ENCODE measurements at places on chromosomes 16 and 17. TPM values are rescaled to one million over a fixed set of nuclear protein-coding genes. Genes with fewer than 3 reads are reported as not detected.

DNA sequence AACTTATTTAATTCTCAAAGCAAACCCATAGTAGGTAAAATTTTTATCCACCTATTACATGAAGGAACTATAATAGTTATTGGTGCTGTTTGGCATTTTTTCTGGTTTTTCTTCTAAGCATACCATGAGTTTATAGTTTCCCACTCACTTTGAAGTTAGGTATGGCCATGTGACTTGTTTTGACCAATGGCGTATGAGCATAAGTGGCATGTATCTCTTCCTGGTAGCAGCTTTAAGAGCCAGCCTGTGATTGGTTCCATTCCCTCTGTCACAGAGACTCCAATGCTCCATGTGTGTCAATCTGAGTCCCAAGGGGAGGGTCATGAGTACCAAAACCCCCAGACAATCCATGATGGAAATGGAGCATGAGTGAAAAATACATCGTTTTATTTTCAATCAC is 282.9 kb upstream of the N4BP1 start:
- no peaks in the 10 kb centered on the region for H3K4me1 ChIP-seq
- no peaks in the 10 kb centered on the region for H3K36me3 ChIP-seq
- H3K27me3 ChIP-seq: no peaks in the 10 kb centered on the region
- DNase-seq: no peak
- no peak overlapping the region for H3K27ac ChIP-seq

DNA sequence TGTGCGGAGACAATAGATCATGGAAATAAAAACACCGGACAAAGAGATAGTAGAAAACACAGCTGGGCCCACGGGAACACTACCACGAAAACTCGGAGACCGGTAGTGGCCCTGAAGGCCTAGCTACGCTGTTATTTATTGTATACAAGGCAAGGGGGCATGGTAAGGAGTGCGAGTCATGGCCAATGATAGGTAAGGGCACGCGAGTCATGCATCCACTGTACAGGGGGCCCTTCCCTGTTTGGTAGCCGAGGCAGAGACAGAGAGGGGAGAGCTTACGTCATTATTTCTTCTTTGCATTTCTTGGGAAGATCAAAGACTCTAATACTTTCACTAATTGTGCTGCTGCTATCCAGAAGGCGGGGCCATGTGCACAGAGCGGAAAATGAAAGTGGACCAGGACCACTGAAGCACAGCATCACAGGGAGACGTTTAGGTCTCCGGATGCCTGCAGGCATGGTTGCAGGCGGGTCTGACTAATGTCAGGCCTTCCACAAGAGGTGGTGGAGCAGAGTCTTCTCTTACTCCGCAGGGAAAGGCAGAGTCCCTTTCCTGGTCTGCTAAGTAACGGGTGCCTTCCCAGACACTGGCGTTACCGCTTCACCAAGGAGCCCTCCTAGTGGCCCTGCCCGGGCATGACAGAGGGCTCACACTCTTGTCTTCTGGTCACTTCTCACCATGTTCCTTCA is 74.4 kb upstream of the ARL4D start:
- no peaks in the 10 kb centered on the region for H3K27me3 ChIP-seq
- no peak overlapping the region for H3K27ac ChIP-seq
- no peak for DNase-seq
- H3K4me3 ChIP-seq: no peak overlapping the region
- H3K4me1 ChIP-seq: peaks cover 8% of the 10 kb centered on the region

- H3K27ac ChIP-seq: no peak overlapping the region
- peaks cover 17% of the 10 kb centered on the region for H3K4me1 ChIP-seq
- no peaks in the 10 kb centered on the region for H3K27me3 ChIP-seq
Measured at GRCh38 chr17:67246653-67247415, 1.8 kb upstream of the HELZ start.

LYZL6 gene
- not detected for total RNA-seq

NXPH3 gene
- 0.43 TPM for total RNA-seq

Data from astrocyte (in vitro differentiated cells and primary cell).